Transverse colon (tissue), 4 donors: ENCODE measurements at places on chromosomes 7 and 10. TPM values are rescaled to one million over a fixed set of nuclear protein-coding genes. Genes with fewer than 3 reads are reported as not detected.

DNA sequence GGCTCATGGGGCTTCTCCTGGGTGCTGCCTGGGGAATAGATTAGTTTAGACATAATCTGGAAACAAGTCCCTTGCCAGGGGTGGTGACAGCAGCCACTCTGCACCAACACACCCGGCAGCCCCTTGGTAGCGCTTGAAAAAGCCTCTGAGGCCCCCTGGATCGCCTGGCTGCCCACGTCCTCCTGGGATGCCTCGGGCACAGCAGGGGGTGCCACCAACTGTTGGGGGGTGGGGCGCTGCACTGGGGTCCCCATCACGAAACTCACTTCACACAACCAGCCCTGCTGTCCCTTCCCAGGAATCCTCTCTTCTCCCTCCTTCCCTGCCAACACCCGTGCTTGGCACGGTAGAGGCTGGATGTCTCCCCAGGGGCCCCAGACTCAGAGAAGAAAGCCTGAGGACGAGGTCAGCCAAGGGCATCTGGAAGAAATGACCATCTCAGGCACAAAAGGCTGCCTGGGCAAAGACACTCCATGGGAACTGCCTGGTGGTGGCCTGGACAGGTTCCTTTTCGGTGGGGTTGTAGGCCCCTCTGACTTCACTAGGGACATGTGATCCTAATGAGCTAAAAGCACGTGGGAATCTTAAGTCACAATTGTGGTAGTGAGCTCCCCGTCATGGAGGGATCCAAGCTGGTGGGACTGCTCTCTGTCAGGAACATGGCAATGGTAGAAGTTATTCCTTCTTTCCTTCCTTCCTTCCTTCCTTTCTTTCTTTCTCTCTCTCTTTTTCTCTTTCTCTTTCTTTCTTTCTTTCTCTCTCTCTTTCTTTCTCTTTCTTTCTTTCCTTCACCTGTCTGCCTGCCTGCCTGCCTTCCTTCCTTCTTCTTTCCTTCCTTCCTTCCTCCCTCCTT, 11.3 kb downstream of the TMEM270 start:
- DNase-seq = no peak

DNA sequence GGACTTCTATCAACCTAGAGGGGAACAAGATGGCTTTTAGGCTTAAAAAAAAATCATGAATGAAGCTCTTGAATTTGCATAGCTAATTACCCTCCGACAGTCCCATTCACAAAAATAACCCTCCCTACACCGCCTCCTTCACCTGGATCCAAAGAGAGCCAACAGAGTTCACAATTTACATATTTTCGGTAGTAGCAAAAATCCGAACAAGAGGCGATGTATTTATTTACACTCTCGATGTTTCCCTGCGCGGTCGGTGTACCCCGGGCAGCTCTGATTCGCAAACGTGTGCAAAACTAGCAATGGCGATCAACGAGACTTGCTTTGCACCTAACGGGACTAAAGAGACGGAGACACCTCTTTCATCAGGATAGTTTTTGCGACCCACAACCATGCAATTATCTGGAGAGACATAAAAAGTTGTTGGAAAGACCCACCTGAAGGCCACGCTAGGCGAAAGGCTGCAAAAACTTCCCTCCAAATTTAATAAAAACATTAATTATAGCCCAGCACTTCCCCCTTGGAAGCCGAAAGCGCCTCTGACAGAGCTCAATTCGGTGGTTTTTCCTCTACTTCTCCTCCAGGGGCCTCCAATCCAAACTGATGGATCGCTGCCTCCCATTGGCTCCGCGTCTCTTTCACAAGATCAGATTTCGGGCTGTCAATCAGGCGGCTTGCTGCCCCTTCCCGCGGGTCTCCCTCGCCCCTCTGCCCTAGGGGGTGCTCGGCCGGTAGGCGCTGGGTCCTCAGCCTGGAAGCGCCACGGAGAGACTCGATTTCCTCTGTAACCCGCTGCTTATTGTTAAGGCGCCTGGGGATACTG, at the start of gene ETV1:
TSS of gene ETV1 (minus strand) at position 541 of the 823 bp plus-strand sequence. CDS start 614 bp downstream, outside the sequence.
- peak; percentile 35 for DNase-seq

DNA sequence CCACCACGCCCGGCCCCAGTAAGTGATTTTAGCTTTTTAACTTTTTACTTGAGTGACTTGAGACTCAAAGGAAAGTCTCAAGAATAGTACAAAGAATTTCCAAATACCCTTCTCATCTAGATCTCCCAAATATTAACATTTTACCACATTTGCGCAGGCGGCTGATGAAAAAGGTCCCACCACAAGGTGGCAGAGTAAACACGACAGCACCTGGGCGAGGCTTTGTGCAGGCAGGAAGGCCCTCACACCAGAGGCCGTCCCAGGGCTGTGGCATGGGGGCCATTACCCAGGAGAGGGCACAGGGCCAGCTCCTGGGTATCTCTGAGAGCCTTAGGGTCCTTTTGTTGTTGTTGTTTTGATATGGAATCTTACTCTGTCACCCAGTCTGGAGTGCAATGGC, 50.0 kb upstream of the WIPI2 start:
- peak; percentile 33 for DNase-seq

GRCh38 chr10:10609379-10609955, 408.2 kb upstream of the CELF2 start:
- no peak for DNase-seq

DNA sequence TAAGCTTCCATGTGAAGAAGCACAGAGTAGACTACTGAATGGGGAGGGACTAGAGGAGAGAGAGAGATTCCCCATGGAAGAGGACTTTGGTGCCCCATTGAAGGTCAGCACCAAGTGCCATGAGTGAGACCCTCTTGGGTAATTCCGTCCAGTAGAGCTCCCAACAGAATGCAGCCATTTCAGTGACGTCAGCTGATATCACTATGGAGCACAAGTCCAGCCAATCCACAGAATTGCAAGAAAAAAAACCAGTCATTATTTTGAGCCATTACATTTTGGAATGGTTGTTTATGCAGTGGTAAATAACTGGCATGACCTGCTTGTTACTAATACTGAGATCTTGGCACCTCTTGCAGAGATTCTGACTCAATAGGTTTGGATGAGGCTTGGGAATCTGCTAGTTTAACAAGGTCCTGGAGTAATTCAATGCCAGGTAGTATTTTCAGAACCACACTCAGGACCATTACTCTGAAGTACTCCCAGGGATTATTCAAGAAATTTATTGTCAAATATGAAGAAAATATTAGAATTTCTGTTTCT, 52.6 kb upstream of the SP8 start:
- DNase-seq = no peak

- no peak for DNase-seq
These were observed 50.6 kb upstream of the DUSP5 start for GRCh38 chr10:110446954-110447608.

DNA sequence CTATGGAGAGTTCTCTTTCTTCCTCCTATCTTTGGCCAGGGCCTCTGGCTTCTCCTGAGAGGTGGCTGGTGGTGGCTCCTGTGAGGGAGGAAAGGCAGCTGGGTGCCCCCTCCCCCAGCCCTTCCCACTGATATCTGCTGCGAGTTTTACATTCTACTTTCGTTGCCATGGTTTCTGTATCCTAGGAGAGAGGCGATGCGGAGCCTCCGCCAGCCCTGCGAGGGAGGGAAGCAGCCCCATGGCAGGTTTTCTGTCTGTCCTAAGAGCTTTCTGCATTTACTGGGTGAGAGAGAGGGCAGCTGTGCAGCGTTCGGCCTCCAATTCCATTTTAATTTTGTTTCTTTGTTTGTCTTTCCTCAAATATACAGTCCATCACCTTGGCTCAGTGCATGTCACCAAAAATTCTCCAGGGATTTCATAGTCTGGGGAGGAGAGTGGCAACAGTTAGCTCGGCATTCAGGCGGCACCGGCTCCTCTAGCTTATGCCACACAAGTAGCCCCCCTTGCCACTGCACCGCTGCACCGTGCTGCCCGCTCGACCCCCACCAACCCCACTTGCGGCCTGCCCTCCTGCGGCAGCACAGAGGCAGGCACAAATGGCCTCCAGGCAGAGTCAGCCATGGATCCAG, 20.4 kb downstream of the DNAJB12 start:
- DNase-seq = no peak

DNA sequence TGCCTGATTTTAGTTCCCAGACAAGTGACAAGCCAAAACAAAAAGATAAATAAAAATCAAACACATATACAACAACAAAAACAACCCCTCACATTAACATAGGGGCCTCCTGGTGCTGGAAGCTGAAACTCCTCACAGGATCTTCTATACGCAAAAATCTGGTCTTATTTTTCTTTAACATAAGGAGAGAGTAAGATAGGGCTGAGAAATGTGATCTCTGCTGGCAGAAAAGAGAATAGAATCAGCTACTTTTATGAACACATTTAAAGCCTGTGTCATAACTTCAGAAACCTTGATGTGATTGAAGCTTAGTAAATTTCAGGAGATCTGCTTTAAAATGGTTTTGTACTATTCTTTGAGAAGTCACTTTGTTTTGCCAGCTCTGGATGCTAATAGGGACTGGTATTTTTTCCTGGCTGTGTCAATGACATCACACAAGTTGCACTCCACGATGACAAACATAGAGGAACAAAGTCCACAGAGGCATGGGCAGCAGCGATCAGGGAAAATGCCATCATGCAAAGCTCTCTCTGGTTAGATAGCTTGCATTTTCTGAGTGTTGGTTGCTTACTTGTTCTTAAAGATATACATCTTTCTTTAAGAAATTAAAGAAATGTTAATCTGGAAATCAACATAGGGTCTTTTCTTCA, 176.6 kb upstream of the SP4 start:
- peak; percentile 25 for DNase-seq

DNA sequence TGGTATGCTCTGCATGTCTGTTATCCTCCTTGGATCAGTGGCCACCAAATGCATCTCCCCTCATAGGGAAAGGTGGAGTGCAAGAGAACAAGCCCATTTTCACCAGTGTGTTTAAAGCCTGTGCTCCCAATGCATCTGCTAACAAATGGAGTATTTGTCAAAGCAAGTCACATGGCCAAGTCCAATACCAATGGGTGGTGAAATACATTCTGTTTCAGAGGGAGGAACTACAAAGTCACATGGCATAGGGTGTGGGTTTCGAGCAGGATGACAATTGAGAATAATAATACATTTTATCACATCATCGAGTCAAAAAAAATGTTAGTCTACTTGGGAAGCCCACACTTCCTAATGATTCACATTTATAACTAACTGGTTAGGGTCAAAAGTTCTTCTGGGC, 62.7 kb downstream of the SUGCT start:
- no peak for DNase-seq

DNA sequence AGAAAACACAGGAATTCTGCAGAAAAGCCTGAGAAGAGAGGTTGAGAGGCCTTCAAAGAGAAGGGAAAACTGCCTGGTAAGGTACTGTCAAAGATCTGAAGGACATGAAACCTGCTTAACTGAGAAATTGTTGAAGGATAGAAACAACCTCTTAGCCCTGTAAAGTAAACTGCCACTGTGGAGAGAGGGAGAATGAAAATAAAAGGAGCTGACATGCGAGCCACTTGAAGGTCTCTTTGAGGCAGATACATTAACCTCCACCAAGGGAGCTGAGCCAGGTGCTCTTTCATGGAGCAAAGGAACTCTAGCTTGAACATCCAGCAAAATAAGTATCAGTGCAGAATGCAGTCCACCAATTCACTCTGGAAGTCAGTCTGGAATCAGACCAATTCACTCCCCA, 108.8 kb upstream of the FEZF1 start:
- DNase-seq = no peak

- DNase-seq = no peak
These were observed 22.0 kb upstream of the MSMB start for GRCh38 chr10:46068117-46068516.

- DNase-seq = no peak
These were observed 104.4 kb downstream of the STRA8 start for GRCh38 chr7:135337977-135338550.

DNA sequence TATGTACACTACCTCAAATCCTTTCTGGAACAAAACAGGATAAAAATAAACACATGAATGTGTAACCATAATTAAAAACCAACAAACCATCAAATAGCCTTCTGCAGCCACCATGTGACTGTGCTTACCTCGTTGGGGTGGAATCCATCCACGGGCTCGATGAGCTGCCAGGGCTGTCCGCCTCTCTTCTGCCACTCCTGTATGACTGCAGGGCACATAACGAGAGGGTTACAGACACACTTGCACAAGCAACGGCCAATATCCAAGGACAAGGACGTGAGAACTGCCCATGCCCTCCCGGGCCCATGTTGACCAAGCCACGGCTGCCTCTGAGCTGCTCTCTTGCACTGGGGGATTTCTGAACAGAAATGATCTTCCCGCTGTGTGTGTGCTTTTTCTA, 132.2 kb downstream of the ANLN start:
- DNase-seq = no peak

DNA sequence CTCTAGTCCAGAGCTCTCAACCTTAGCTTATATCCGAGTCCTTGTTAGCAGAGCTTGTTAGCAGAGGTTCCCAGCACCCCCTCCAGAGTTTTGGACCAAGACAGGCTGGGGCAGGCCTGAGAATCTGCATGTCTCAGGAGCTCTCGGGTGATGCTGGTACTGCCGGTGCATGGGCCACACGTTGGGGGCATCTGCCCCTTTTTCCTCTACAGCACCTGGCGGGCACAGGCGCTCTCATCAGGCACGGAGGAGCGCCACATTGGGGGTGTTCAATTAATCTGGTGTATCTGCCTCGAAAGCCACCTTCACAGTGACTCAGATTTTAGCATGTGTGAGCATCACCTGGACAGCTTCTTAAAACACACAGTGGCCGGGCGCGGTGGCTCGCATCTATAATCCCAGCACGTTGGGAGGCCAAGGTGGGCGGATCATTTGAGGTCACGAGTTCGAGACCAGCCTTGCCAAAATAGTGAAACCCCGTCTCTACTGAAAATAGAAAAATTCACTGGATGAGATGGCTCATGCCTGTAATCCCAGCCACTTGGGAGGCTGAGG, 117.7 kb downstream of the ELFN1 start:
- DNase-seq = no peak

BMI1 gene
- total RNA-seq = 63.0 TPM

TRIM50 gene
- total RNA-seq = not detected

PBLD gene
- total RNA-seq = 130 TPM

SPDYE11 gene
- total RNA-seq = not detected
